Stimulated activated CD4-positive, alpha-beta T cell treated with anti-CD3 and anti-CD28 coated beads, Interleukin-1b, Interleukin-23, amount 100 ng/mL, for 48 hours (primary cell): ENCODE measurements at places on chromosomes 7 and 10.

DNA sequence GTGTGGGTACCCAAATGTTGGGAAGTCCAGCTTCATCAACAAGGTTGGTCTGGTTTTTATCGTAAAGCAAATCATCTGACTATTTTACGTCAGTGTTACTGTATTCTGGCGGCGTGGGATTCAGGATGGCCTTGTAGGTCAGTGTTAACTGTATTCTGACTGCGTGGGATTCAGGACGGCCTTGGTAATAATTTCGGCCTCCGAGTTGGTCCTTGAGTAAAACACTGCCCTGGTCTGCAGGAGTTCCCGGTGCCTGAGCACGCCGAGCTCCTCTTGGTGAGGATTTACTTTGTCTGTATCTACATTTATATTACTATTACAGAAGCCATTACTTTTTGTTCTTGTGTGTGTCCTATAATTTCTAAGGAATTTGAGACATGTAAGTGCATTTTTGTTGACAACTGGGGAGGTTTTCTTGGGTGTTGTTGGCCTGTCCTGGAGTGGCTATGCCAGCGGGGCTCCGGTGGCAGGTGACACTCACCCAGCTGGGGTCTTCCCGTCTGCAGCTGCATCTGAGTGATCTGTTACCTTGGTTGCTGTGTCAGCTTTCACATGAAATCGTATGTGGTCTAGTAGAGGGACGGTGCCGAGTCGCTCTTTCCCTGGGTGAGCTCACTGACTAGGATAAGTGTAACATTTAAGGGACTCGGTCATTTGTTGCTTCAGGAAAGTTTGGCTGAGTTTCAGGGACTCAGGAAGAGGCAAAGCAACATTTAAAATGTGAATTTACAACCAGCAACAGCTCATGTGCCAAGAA, 9.2 kb downstream of the GTPBP4 start:
- no peak for DNase-seq

DNA sequence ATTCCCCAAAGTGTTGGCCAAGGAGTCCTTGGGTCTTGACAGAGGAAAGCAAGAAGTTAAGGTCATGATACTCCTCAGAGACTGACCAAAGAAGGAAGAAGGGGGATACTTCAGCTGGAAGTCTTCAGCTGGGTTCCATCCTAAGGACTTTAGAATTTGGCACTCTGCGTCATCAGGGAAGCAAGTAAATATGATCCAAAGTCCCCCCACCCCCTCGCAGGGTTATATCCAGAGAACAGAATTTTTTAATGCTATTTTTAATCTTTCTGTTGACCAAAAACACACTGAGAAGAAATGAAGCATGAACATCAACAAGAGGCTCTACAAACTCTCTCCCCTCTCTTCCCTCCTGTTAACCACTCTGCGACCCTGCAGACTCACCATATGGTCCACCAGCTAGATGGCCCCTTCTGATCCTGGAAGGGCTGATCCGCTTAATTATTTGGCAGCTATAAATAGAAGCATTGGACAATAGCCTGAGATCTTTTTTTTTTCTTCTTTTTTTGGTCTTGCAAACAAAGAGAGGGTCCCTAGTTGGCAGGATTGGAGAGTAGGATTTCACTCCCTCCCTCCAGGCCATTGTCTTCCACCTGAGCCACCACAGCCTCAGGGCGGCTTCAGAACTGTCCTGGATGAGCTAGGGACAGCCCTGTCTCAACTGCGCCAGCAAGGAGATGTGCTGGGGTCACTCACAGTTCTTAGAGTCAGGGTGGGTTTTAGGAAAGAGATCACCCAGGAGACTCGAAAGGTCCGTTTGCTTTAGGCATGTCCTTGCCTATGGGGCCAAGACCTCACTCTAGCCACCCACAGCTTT, 196.0 kb downstream of the KCNMA1 start:
- DNase-seq, result no peak

- no peak for DNase-seq
Measured at GRCh38 chr7:131536361-131536849, 20.0 kb downstream of the PODXL start.

DNA sequence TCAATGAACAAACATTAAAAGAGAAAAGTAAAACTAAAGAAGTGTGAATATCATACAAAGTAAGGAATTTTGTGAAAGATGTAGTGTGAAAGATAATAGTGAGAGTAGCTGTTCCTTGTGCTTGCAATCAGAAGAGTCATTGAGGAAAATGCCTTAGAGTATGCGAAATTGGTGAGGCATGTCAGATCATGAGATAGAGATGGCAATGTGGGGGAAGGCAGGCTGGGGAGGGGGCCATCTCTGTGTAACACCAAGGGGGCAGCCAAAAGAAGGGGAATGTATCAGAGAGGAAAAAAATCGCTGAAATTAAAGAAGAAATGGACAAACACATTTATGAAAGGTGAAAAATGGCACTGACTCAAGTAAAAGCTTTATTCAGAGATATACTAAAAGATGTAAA, 19.6 kb upstream of the PRKAR2B start:
- DNase-seq, result no peak

DNA sequence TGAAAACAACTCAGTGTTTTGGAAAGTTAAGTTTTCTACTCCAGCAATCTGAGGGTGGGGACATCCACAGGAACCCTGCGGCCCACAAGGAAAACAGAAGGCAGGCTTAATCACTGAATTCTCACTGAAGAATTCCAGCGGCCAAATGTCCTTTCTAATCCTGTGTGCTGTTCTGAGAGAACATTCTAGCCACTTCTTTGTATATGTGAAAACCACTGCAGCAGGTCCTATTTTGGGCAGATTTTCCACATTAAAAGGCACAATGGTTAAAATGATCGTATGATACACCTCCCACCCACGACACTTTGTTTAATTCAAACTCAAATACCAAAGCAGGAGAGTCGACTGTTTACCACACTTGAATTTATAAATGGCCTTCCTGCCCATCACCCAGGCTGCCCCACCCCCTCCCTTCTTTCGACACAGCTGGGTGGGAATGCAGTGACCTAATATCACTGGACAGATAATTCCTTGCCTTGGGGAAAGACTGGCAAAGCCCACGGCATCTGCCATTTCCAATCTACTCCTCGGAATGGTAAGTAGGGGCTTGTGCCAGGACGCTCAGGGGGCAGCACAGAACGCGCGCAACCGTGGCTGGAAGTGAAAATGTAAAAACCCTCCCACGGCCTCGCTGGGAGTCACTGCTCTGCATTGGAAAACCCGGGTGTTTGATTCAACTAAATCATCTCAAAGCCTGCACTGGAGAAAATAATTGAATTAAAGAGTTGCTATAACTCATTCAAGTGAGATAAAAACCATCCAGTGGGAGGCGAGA, 67.0 kb downstream of the CTBP2 start:
- no peak for DNase-seq

- DNase-seq, result no peak
Measured at GRCh38 chr7:55140221-55140940, 121.6 kb downstream of the EGFR start.

GRCh38 chr7:9504678-9505077, 1071.3 kb downstream of the NXPH1 start:
- no peak for DNase-seq

GRCh38 chr7:146635205-146636032, 518.8 kb downstream of the CNTNAP2 start:
- no peak for DNase-seq

GRCh38 chr7:125061776-125062397, 132.3 kb upstream of the POT1 start:
- DNase-seq, result no peak

DNA sequence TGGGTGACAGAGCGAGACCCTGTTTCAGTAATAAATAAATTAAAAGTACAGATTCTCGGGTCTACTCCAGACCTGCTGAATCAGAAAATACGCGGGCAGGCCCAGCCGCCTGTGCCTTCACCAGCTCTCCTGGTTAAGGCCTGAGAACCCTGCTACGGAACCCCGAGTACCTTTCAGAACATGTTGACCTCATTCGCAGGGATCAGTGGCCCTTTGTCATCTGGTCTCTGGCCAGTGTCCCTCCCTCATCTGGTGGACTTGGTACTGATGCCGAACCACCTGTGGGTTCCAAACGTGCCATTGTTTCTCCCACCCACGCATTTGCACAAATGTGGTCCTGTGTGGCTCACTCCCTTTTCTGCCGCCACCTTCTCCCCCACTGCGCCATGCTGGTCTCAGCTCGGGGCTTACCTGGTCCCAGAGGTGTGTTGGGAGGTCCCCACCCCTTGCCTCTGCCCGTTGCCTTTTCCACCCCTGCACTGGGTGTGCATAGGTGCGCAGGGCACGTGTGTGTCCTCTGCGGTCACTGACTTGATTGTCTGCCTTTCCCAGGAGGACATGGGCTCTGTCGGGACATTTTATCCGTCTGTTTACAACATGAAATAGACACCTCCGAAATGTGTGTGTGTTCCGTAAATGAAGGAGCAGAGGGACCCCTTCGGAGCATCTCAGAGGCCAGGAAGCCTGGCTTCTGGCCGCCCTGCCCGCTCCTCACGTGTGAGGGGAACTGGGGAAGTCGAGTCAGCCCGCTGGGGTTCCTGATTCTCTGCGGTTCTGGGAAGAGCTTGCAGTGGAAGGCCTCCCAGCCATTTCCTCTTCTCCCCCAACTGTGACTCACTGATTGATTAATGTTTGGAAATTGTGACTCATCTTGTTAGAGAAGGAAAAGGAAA, 135.2 kb downstream of the CUX1 start:
- DNase-seq, result no peak

- no peak for DNase-seq
Measured at GRCh38 chr10:101922846-101923245, 79.2 kb upstream of the KCNIP2 start.

GRCh38 chr10:77890097-77890496, 36.5 kb downstream of the DLG5 start:
- DNase-seq, result no peak

DNA sequence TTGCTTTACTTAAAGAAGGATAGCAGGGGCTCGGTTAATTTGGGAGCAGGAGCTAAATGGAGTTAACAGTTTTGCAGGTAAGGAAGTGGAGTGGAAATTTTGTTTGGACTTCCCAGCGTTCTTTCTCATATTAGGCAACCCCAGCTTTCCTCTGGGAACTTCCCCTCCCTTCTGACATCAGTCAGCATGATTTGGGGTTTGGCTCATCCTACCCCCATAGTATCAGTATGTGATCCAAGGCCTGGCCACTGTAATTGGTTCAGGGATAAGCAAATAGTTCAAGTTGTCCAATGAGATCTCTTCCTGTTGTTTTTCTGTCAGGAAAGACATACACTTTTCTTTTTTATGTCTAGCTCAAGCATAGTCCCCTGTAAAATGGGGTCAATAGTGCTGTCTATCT, 125.6 kb upstream of the CDK6 start:
- DNase-seq, result no peak

DNA sequence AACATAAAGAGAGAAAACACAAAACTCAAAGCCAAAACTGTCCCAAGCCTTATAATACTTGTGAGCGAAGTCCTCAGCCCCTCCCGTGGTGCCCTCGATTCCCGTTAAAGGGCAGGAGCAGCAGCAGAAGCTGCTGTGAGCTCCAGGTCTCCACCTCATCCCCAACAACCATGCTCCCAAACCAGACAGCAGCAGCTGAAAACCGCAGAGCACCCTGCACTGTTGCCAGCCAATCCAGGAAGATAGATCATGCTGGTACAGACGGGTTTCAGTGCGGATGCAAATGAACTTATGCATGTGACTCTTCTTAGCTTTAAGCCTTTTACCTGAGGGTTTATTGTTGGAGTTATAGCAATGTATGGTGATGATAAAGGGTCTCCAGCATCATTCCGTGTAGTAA, 97.9 kb downstream of the DNAJB6 start:
- DNase-seq, result no peak

- DNase-seq, result no peak
Measured at GRCh38 chr7:37656913-37657530, 26.5 kb upstream of the GPR141 start.

DNA sequence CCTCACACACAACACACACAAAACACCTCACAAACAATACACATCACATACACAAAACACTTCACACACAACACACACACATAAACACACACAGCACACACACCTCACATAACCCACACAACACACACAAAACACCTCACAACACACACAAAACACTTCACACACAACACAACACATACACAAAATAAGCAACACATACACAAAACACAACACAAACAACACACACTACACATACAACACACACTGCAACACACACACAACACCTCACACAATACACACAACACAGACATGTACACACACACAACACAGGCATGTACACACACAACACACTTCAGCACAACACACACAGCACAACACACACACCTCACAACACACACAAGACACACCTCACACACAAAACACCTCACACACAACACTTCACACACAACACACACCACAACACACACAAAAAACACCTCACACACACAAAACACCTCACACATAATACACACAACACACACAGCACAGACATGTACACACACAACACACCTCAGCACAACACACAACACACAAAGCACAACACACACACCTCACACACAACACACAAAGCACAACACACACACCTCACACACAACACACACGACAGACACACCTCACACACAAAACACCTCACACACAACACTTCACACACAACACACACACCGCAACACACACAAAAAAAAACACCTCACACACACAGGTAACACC, 107.5 kb downstream of the TNS3 start:
- DNase-seq, result no peak

GRCh38 chr10:79367426-79368189, 20.3 kb downstream of the PPIF start:
- no peak for DNase-seq

- no peak for DNase-seq
Measured at GRCh38 chr10:117360994-117361667, 14.1 kb downstream of the PDZD8 start.

GRCh38 chr7:95684037-95684436, 87.7 kb upstream of the PDK4 start:
- DNase-seq, result no peak
